ENCODE measurements at places on chromosomes 11 and 22.

DNA sequence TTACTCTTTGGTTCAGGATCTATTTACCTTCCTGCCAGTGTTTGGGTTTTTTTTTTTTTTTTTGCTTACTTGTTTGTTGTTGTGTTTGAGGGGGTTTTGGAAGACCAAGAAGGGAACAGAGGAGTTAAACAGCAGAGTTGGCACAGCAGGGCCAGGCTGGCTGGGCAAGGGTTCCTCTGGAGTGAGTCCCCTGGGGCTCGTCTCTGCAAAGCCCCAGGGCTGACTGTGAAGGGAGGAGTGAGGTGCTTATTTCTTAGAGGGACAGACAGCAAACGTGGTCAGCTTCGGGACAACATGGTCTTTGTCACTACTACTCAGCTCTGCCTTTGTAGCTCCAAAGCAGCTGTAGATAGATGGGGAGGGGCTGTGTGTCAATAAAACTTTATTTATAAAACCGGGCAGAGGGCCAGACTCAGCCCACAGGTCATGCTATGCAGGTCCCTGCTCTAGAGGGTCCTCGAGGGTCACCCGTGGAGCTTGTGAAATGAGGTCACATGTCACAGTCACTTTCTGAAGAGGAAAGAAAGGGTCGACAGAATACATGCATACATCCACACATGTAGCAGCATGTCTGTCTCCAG, 1404.7 kb downstream of the BRD1 start:
- no peak for DNase-seq

DNA sequence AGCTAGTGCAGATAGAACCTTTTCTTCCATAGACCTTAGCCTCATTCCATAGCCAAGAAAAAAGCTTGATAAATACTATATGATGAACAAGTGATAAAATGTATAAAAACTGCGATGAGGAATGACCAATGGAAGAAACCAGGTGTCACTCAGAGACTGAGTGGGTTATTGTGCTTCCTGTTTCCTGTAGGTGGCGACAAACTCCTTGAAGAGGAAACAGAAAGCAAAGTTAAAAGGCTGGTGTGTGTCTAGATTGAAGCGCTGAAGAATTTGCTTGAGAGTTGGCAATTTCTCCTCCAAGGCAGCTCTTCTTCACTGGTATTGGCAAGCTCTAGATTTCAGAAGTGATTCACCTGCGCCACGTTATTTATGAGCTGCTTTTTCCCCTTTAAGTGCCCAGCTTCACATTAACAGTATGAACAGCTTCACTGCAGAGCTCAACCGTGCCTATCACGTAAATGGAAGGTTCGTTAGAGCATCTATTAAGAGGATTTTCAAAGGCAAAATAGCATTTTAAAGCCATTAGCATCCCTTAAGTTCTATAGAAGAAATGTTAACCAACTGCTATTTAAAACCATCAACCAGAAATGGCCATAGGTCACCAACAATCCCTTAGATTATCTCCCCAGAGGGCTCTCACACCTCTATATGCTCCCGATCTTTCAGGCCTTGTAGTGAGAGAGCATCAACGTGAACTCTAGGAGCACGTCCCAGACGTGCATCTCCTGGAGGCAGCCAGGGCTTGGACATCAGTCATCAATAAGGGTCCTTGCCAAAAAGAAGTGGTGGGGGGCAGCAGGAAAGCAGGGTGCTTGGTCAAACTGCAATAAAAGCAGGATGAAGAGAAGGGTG, 179.4 kb downstream of the CADM1 start:
- no peak for DNase-seq

DNA sequence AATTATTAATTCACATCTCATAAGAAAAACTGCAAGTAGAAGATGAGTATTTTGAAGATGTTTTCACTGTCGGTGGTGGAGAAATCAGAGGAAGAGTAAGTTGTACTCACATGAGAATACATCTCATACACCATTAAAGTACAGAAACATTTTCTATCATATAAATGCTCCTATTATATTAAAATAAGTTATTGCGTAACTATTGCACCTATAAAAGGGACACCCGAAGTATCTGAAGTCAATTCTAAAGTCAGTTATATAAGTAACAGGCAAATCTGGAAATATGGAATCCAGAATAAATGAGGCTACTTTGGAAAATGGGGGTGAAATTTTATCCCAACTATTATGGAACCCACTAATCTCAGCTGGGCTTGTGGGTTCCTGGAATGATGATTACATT, 103.3 kb downstream of the FAM76B start:
- DNase-seq, result no peak

DNA sequence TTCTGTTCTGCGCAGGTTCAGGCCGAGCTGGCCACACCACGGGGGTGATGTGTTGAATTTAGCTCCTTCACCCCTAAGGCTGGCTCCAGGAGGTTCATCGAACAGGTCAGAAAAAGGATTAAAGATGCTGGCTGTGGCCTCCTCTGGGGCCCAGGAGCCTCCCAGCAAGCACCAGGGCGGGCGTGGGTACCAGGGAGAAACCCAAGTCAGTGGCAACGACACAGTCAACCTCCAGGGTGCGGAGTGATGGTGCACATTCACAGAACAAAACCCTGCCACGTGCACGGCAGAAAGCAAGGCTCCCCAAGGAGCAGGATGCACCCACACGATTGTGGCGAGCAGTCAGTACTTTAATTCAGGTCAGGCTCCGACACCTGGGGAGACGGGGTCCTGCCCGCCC, 10.8 kb downstream of the C11orf24 start:
- DNase-seq, result no peak

DNA sequence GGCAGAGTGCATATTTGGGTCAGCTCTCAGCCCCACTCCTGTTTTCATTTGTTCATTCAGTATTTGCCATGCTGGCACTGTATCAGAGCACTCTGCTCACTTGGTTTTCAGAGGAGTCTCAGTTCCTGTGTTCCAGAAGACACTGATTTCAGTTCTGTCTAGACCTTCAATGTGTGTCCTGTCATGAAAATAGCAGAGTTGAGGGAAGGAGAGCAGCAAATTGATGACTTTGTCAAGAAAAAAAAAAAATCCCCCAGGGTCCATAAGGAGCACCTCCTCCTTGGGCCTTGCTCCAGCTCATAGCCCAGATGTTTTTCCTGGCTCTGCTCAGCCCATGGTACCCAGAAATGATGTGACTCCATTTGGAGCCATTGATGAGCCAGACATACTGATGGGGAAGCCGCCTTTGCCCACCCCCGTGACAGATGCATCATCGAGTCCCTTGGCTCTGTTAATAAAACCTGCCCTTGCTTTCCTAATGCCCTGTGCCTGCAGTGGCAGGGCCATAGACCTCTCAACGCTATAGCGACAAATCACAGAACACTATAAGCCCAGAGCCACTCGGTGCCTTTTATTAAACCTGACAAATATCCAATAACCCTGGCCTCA, 107.0 kb downstream of the PKNOX2 start:
- no peak for DNase-seq

GRCh38 chr11:27672836-27673464, 27.3 kb downstream of the BDNF start:
- no peak for DNase-seq

DNA sequence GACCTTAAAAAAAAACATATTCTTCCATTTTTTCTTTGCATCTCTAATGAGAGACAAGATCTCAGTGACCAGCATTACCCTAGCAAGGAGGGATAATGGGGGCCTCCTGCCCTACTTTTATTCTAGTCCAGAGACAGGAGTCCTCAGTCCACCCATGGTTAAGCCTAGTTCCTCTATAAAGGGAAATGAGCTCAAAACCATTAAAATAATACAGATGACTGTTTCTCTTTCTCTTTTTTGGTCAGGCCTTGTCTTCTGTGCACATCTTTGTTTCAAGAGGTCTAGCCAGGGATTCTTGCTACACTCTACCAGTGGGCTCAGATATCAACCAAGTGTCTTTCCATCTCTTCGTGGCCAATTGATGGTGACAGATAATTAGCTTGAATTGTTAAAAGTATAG, 73.1 kb downstream of the MPPED2 start:
- no peak for DNase-seq

- DNase-seq, result no peak
Measured at GRCh38 chr11:42837994-42838393, 473.8 kb upstream of the API5 start.

GRCh38 chr11:128755564-128755963, 61.7 kb downstream of the FLI1 start:
- DNase-seq, result no peak

GRCh38 chr11:112579282-112579681, 318.6 kb upstream of the PLET1 start:
- DNase-seq, result no peak

- DNase-seq, result no peak
Measured at GRCh38 chr22:45163099-45163450, 650 bp upstream of the NUP50 start.

DNA sequence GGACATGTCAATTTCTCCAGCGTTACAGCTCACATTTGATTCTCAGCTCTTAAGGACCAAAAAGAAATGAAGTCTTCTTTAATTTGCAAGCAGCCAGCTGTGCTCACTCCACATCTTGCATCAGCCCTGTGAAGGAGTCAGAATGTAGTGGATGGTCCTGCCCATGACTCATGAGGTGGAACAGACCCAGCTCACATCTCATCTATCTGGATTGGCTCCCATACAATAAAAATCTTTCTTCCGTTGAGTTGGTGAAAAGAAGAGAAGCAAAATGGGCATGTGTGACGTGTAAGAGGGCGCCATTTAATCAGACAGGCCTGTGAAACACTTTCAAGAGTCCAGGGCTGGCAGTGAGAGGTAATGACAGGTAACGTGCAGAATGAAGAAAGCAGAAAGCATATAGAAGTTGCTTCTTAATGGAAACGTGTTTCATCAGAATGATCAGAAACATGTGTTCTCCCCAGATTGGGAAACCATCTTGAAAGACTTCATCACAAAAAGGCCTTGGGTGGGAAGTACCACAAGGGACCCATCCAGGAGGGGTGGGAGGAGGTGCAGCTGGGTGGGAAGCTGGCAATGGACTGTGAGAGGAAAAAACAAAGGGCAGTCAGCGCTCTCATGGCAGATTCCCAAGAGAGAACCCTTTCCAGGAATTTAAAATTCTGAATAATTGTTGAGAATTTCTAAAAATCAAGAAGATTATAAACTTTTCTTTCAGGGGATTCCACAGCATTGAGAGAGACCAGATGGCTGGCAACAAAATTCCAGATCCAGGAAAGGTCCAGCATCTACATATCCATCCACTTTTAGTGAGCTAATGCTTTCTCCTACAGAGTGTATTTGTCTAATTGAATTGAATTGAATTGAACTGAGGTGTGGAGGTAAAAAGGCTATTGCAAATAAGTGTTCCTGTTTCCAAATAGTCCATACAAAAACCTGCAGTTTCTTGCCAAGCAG, 57.0 kb downstream of the ETS1 start:
- no peak for DNase-seq

All from stimulated activated CD8-positive, alpha-beta memory T cell treated with anti-CD3 and anti-CD28 coated beads, Interleukin-15, amount 100 ng/mL, for 24 hours (primary cell).